ENCODE measurements at places on chromosomes 16 and 17. TPM values are rescaled to one million over a fixed set of nuclear protein-coding genes. Genes with fewer than 3 reads are reported as not detected.

- peak; percentile 85 for DNase-seq
Observed at GRCh38 chr16:1159973-1160772, 7.3 kb downstream of the CACNA1H start.

GRCh38 chr17:74737299-74738050, 419 bp downstream of the RAB37 start:
- no peak for DNase-seq

DNA sequence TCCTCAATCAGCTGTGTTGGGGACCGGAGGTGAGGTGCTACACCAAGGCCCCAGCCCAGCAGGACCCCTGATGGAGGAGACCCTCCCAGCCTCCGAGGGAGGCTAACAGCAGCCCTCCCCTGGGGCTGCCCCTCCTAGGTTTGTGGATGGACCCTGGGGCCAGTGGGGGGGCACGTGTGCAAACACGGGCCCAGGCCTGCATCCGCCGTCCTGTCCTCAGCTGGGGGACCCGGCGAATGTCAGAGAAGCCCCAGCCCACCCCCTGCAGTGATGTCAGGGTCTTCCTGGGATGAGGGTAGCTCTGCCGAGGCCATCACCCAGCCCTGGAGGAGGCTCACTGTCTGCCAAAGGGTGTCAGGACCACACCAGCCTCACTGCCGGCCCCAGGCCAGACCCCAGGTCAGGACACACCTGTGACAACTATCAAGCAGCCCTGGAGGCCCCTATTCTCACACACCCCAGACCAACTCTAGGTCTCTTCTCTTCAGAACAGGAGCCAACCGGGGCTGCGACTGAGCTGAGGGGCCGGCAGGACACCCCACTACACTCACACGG, 26.7 kb downstream of the CEP131 start:
- DNase-seq: no peak

GRCh38 chr17:13117616-13118015, 99.8 kb upstream of the ELAC2 start:
- no peak for DNase-seq

GRCh38 chr16:10936272-10936984, 5.8 kb downstream of the DEXI start:
- no peak for DNase-seq

DNA sequence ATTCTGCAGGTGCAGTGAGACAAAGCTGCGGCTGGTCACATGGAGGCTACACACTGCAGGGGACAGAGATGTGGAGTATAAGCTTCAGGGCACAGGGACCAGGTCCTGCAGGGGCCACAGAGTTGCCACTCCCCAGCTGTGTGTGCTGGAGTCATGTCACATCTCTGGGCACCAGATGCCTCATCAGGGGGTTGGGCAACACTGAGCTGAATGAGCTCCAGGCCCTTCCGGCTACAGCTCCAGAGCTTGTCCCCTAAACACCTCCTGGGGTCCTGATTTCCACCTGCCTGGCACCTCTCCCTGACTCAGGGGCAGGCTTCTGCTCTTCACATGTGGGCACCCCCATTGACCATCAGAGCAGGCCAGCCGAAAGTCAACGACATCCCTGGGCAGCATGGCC, 32.5 kb downstream of the SPHK1 start:
- no peak for DNase-seq

GRCh38 chr16:13586051-13586450, 333.9 kb upstream of the ERCC4 start:
- no peak for DNase-seq

- no peak for DNase-seq
Observed at GRCh38 chr17:41421116-41421515, 3.3 kb downstream of the KRT37 start.

DNA sequence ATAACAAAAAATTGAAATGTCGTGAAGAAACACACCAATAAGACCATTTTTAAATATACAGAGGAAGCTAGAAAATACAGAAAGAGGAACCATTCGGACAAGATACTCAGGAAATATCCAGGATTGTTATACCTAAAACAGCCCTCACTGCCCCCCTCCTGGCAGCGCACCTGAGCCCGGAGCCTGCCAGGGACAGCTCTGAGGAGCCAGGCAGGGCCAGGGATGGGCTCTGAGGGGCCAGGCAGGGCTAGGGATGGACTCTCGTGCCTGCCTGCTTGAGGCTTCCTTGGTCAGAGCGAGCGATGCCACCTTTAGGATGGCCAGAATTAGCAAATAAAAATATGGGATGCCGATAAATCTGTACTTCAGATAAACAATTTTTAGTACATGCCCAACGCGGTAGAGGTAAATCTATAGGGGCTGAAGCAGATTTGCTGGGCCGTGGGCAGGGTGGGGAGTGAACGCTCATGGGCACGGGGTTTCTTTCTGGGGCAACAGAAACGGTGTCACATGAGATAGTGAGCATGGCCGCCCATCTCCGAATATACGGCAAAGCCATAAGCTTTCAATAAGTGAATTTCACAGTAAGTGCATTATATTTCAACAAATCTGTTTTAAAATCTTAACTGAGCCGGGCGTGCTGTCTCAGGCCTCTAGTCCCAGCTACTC, 18.2 kb upstream of the CSNK1D start:
- DNase-seq: no peak

- DNase-seq: no peak
Observed at GRCh38 chr17:19370493-19370960, 7.8 kb upstream of the MAPK7 start.

DNA sequence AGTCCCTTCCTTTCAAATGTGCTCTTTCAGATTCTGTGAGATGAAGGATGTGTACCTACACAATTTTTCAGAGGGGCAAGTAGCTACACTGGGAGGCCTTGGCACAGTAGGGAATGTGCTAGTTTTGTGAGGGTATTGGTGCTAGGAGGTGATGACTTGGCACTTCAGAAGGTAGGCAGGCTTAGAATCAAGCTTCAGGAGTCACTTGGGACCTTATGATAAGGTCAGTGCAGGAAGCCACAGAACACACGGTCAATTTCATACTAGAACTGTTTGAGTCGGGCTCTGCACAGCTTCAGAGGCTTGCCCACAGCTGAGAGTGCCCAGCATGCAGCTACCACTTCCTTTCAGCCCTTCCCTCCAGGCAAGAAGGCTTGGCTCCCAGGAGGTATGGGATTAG, 6.1 kb downstream of the CMTM1 start:
- no peak for DNase-seq

Gene TRPV2
- 4.5 TPM for total RNA-seq

Gene VASN
- 19.6 TPM for total RNA-seq

Gene NTN1
- total RNA-seq: 32.2 TPM

Gene SLC5A11
- total RNA-seq: not detected

Gene CTU2
- total RNA-seq: 8.6 TPM

Gene PLCG2
- total RNA-seq: 8.3 TPM

Gene TEX14
- 0.30 TPM for total RNA-seq

Gene SDF2
- 43.3 TPM for total RNA-seq
